Gastrocnemius medialis (tissue), 4 donors: ENCODE measurements at places on chromosomes 4 and X.

DNA sequence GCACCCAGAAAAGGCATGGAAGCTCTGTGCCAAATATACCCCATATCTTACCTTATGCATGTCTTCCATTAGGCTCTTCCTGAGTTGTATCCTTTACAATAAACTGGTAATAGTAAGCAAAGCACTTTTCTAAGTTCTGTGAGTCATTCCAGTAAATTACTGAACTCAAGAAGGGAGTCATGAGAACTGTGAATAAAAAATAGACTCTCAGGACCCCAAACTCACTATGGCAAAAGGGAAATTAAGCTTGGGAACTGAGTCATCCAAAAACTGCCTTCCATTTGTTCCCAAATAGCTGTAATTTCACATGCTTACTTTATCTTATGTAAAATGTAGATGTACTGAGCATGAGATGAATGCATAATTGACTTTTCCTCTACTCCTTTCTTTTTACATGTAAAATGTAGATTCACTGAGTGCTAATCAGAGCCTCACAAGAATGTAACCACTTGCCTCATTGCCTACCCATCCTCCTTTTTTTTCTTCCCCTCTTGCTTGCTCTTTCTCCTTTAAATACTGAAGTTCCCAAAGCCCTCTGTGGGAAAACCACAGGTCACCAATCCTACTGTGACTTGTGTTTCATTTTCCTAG lies 8.1 kb downstream of the TCEAL3 start:
- DNase-seq, result no peak

DNA sequence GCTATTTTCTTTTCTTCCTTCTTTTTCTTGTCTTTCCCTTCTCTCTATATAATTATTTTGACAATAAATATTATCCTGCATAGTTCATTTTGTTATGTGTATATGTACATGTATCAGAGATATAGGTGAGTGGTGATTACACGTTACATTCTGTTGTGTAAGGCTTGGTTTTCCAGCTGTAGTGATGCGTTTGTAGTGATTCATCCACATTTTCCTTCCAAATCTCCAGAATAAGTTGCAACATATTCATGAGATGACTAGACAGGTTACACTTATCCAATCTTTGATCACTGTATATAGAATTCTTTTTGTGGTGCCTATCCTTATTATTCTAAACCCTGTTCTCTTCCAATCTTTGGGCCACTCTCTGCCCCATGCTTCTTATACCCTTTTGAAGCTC lies 540.2 kb downstream of the GBA3 start:
- DNase-seq, result no peak

DNA sequence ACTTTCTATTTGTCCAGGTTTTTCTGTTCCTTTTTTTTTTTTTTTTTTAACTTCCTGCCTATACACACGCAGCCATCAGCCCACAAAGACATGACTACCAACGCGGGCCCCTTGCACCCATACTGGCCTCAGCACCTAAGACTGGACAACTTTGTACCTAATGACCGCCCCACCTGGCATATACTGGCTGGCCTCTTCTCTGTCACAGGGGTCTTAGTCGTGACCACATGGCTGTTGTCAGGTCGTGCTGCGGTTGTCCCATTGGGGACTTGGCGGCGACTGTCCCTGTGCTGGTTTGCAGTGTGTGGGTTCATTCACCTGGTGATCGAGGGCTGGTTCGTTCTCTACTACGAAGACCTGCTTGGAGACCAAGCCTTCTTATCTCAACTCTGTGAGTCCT lies 2.1 kb downstream of the EBP start:
- no peak for DNase-seq

- DNase-seq, result no peak
Measured at GRCh38 chr4:142230991-142231390, 594.6 kb downstream of the IL15 start.

DNA sequence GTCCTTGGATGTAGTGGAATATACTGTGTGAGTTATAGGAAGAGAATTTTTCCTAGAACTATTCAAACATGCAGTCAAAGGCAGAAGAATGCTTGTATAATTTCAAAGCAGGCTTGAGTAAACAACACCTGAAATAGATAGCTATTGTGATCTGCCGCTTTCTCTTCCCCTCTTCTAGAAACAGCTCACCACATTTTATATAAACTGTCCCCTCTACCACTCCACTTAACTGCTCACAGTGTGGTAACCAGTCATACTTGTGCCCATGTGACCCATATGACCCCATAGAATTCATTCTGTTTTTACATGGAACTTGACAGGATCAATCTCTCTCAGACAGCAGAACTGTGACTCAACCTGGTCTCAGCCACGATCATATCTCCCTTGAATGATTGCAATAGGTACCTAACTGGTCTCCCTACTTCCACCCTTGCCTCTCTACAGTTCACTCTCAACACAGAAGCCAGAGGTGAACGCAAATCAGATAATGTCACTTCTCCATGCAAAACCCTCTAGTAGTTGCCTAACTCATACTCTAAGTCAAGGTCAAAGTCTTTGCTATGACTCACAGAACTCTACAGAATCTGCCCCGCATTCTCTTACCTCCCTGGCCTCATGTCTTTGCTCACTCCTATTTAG lies 85.6 kb upstream of the EFHC2 start:
- DNase-seq, result no peak
